Inflammatory macrophage treated with lipopolysaccharide for 1 hour (primary cell): ENCODE measurements at places on chromosomes 1 and 21.

- DNase-seq: no peak
Measured at GRCh38 chr1:243497939-243498681, 242.3 kb downstream of the SDCCAG8 start.

DNA sequence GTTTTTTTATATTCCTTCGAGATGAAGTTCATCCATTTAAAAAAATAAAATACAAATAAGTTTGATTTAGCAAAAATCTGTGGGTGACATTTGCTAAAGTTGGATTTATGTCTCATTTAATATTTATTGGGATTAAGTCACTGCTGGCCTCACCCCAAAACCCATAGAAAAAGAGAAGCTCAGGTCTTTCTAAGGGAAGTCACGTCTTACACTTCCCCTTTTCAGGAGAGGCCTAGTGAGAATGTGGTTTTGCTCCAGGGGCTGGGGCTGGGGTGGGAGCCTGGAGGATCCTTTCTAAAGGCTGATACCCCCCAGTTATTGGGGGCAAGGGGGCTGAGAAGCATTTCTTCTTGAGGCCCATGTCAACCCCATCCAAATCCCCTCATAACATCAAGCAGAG is 300.3 kb downstream of the DSCAM start:
- DNase-seq: peak; percentile 64

DNA sequence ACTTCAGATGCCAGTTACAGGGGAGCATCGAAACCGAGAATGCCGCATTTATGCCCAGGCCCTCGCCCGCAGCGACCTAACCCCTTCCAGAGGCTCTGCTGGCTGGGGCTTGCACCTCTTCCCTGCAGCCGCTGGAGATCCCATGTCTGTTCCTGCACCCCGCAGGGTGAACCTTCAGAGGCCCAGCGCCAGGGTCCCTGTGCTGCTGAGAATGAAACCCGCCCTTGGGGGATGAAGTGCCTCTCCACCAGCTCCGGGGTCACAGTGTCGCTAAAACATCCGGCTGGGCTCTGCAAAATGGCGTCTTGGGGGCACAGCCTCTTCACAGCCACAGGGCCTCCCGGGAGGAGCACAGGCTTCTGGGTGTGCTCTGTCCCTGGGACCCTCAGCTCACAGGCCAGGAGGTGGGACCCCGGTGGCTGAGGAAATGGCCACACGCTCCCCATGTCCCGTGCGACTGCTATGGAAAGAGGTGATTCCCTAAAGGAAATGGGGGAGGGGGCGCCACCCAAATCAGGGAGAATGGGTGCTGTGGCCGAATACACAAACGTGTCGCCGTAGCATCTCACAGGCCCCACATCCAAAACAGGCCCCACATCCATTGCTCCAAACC is 39.9 kb upstream of the TSPEAR start:
- DNase-seq: no peak

- DNase-seq: no peak
Measured at GRCh38 chr1:189851806-189852367, 625.8 kb downstream of the BRINP3 start.

GRCh38 chr1:235986869-235987268 is 78.0 kb downstream of the NID1 start:
- DNase-seq: peak; percentile 62

DNA sequence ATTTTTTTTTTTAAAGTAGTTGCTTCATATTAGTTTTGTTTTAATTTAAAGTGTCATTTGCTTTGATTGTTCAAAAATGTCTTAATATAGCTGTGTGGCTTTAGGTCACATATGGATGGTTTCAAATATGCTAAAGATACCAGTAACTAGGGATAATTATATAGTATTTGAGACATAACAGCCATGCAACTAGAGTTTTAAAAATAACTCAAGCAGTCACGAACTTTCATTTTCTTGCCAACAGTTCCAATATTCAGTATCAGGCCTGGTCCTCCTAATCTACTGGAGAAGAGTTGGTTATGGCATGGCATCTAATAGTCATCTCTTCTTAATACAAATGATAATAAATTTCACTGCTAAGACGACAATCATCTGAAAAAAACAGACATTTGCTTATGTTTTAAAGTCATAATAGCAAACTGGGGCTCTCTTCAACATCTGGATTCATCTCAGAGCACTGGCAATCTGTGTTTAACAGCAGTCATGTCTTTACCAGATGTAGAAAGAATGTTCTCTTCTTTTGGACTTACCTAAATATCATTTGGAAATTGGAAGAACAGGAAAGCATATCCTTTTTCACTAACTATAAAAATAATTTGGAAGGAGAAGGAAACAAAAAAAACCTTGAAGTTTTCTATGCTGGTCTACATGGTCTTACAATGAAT is 24.1 kb upstream of the A3GALT2 start:
- no peak for DNase-seq

DNA sequence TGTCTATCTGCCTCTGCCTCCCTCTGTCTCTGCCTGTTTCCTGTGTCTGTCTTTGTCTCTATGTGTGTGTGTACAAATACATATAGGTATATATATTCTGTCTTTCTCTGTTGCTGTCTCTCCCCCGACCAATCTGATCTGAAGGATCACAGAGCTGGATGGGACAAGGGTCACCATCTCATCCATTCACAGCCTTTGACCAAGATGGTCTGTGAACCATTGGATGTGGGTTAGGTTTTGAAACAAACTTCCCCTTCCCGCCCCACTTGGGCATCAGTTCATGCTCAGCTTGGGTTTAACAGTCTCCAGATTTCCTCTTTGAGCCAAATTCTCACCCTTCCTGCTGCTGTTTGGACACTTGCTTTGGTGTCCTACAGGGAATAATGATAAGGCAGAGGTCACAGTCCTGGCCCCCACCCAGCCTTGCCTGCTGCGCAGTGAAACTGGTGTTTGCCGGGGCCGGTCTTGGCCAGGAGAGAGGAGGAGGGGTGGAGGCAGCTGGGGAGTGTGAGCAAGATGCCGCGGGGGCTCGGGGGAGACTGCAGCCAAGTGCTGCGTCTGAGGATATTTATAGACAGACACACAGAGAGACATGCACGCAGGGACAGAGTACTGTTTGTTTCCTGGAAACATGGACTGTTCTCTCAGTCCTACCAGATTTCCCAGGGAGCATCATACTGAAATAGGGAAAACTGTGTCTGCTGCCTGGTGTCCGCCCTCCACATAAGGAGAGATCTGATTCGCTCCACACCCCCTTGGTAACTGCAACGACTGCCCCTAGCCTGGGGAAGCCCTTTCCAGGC is 27.0 kb upstream of the BTG2 start:
- DNase-seq: peak; percentile 48

- DNase-seq: no peak
Measured at GRCh38 chr1:156262461-156263287, 14.8 kb upstream of the PAQR6 start.

- no peak for DNase-seq
Measured at GRCh38 chr1:43773821-43774220, 66.5 kb downstream of the ST3GAL3 start.
